A549 treated with AZD2906 at 1 μM for 4 hours (cell line): ENCODE measurements at places on chromosomes 3 and 15. TPM values are rescaled to one million over a fixed set of nuclear protein-coding genes. Genes with fewer than 3 reads are reported as not detected.

The HRH1 gene
- 5.6 to 6.9 TPM (median 6.2 TPM) in 5 replicates for total RNA-seq

The HIGD1A gene
- 70.8 to 94.1 TPM (median 72.1 TPM) in 5 replicates for total RNA-seq

The PRR20G gene
- total RNA-seq, result 1.4 to 2.8 TPM (median 2.6 TPM) in 5 replicates

The NOX5 gene
- total RNA-seq, result 0.17 to 0.35 TPM (median 0.23 TPM) in 5 replicates

The CCDC13 gene
- total RNA-seq, result 0.26 to 0.50 TPM (median 0.45 TPM) in 5 replicates
